ENCODE measurements at places on chromosomes 6 and 20.

DNA sequence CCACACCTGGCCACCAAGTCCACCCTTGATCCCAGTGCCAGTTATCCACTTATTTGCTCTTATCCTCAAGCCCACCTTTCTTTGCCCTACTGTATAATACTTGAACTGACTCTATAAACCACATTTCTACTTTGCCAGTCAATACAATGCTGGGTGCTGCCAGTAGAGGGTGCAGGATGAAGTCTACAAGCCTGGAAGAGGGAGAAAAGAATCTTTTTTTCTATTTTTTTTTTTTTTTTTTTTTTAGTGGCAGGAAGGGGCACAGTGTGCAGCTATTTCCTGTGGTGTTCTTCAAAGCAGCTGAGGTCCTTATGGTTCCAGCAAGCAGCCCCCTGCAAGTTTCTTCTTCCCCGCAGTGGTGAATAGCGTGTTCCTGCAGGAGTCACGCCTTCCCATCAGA, 22.2 kb upstream of the GABRR1 start:
- DNase-seq = no peak

DNA sequence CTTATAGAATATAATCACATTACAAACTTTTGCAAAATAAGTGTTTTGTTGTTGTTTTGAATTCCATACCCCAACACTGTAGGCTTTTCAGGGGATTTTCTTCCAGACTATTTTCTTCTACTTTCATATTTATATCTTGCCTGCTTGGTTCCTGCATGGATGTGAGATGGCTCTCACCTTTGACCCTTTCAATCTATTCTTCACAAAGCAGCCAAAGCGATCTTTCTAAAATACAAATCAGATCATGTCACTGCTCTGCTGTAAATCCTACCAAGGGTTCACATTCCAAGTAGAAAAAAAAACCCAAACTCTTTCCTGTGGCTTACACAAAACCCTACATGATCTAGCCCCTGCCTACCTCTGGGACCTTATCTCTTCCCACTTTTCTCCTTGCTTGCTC, 25.0 kb upstream of the TRPC4AP start:
- peak; percentile 5 for DNase-seq

- DNase-seq = no peak
Observed at GRCh38 chr20:17709361-17710293, 9.9 kb downstream of the BANF2 start.

DNA sequence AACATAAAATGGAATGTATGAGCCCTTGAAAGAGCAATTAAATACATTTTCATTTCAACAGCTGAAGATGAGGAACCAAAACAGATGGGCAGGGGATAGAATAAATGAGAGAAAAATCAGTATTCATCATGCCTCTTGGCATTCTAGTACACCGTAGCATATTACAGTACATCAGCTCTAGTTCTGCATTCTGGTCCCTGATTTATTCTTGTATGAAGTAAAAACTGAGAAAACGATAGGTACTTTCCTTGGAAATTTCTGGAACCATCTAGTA, 349.4 kb downstream of the ARHGAP18 start:
- DNase-seq = no peak

GRCh38 chr6:131167773-131168172, 32.5 kb downstream of the AKAP7 start:
- DNase-seq = no peak

- no peak for DNase-seq
Observed at GRCh38 chr20:5691918-5692618, 58.1 kb upstream of the SHLD1 start.

DNA sequence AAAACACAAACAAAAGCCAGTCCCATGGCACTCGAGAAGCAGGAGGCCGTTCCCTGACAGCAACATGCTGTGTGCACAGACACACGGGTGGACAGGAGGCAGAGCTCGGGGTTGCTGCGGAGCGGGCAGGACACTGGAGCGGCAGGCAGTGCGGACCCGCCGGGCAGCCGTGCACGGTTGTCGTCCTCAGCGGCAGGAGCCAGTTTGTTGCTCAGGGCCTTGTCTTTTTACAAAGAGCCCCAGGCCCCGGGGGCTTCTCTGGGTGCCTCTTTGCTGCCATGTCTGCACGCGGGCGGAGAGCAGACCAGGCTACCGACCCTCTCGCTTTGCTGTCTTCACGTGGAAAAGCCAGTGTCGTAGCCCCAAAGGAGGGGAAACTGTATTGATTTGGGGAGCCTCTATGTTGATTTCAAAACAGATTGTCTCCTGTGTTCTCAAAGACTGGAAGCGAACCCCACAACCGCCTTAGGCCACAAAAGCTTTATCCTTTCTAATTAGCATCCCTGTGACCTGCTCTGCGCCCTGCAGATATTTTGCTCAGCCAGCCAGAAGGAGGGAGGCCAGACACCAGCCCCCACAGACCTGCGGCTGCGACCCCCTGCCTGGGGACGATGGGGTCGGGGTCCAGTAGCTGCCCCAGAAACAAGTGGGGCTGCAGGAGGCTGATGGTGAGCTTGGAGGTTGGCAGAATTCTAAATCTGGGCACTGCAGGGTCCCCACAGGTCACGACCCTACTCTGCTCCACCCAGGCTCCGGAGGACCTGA, 50.2 kb downstream of the ERMARD start:
- no peak for DNase-seq

GRCh38 chr20:8398263-8399051, 266.4 kb downstream of the PLCB1 start:
- no peak for DNase-seq

- no peak for DNase-seq
Observed at GRCh38 chr6:157951828-157952227, 29.8 kb upstream of the SYNJ2 start.

- DNase-seq = peak; percentile 31
Observed at GRCh38 chr6:26155061-26155930, 68.1 kb downstream of the HFE start.

- no peak for DNase-seq
Observed at GRCh38 chr20:25460566-25461280, 53.2 kb downstream of the GINS1 start.

- no peak for DNase-seq
Observed at GRCh38 chr20:43971267-43971666, 56.6 kb downstream of the TOX2 start.

DNA sequence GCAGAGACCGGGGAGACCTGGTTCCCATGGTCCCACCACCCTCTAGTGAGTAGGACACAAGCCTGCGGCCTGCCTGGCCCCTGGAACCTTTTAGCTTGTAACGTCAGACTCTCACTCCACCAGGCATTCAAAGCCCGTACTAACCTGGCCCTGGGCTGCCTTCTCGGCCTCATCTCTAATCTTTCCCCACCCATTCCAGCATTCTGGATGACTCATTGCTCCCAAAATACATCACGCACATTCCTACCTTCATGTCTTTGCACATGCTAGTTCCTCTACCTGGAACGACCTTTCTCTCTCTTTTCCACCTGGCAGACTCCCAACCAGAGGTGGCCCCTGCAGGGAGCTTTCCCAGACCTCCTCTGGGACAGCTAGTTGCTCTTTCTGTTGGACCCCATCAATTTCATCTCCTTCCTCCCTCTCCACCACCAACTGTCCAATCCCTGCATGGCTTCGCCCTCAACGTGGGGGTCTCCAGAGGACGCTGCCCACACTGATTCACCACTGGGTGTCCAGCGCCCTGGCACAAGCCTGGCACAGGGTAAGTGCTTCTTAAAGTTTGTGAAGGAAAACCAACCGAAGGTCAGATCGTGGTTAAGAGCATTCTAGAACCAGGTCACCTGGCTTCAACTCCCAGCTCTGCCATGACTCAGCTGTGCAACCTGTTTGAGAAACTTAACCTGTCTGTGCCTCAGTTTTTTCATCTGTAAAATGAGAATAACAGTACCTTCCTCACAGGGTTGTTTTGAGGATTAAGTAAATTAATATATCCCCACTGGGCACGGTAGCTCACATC, 35.2 kb downstream of the JPH2 start:
- DNase-seq = no peak

- DNase-seq = no peak
Observed at GRCh38 chr6:144338951-144339700, 54.0 kb downstream of the UTRN start.

DNA sequence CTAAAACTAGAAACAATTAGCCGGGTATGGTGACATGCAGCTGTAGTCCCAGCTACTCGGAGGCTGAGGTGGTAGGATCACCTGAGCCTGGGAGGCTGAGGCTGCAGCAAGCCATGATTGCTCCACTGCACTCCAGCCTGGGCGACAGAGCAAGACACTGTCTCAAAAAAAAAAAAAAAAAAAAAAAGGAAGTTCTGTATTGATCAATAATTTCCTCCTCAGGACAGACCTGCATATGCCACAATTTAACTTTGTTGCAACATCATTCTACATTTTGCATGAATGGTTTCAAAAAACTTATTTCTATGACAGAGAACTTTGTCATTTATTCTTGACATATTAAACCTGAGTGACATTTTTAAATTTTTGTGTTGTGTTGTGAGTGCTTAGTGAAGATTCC, 5.5 kb downstream of the DNAJC5 start:
- DNase-seq = no peak

- peak; percentile 68 for DNase-seq
Observed at GRCh38 chr6:105402090-105402938, 568 bp downstream of the PREP start.

DNA sequence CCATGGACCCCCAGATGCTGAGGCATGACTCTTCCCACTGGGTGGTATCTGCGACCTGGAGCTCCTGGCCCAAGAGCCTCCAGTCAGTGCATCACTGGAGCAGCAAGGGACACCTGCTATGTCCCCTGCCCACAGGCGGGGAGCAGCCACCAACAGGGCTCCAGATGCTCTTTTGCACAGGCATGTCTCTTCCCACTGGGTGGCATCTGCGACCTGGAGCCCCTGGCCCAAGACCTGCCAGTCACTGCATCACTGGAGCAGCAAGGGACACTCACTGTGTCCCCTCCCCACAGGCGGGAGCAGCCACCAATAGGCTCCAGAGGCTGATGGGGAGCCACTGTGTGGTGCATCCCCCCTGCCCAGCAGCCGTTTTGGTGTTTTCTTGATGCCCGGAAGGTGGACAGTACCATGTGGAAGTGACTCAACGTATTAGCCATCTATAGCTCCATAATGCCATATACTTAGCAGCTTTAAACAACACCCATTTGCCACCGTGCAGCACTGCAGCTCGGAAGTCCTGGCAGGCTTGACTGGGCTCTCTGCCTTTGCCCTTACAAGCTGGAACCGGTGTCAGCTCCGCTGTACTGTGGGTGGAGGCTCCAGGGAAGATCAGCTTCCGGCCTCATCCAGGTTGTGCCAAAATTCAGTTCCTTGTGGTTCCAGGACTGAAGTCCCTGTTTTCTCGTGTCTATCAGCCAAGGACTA, 124.9 kb upstream of the CST7 start:
- no peak for DNase-seq

DNA sequence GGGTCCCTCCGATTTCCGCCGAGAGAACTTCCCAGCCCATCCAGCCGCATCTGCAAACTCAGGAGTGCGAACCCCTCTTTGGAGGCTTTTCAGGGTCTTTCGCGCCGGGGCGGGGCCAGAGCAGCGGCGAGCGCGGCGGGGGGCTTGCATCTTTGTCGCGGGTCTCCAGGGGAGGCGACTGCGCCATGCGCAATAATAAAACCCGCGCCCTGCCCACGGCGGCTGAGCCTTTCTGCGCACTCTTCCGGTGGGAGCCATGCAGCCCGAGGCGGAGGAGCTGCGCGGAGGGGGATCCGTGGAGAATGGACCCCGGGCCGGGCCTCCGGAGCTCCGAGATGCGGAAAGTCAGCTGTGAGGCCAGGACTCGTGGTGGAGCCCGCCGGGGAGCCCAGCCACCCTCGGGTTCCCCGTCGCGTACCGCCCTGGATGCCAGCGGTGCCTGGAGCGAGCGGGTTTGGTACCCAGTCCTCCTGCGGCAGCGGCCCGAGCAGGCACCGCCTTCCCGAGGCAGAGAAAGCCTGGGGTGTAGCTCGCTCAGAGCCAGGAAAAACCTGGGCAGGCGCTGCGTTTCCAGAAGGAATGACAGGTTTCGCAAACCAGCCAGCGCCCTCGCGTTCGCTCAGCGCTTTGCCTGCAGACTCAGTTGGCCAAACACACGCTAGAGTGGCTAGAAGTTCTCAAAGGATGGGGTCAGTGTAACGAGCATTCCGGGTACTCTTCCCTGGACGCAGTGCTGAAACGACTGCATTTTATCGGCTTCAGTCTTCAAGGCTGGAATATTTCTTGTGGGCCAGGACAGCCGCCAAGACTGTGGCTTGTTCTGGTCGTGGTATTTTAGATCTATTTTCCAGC, 1.2 kb downstream of the AKAP12 start:
- DNase-seq = peak; percentile 82

DNA sequence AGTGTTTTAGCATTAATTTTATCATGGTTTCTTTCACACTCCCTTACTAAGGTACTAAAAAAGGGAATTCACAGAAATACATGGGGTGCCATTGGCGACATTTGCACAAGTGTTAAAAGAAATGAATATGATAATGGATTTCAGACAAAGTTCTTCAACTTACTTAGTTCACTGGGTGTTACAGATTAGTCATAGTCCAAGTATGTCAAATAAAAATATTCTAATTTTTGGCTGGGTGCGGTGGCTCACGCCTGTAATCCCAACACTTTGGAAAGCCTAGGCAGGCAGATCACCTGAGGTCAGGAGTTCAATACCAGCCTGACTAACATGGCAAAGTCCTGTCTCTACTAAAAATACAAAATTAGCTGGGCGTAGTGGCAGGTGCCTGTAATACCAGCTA, 286.1 kb upstream of the TFAP2D start:
- no peak for DNase-seq

DNA sequence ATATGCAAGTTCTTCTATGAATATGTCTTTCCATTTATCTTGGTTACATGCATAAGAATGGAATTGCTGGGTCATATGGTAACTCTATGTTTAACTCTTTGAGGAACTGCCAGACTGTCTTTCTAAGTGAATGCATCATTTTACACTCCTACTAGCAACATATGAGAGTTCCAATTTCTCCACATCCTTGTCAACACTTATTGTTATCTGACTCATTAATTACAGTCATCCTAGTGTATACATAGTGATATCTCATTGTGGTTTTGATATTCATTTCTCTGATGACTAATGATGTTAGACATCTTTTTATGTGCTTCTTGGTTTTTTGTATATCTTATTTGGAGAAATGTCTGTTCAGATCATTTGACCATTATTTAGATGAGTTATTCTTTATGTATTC, 96.7 kb upstream of the LAMP5 start:
- peak; percentile 27 for DNase-seq

Data from mesenchymal stem cell (in vitro differentiated cells and primary cell).